Amniotic epithelial cell (primary cell): ENCODE measurements at places on chromosomes 4 and X.

GRCh38 chr4:159227378-159227777 lies 124.5 kb downstream of the RAPGEF2 start:
- DNase-seq = peak; percentile 42

GRCh38 chrX:118216509-118216908 lies 99.9 kb upstream of the KLHL13 start:
- no peak for DNase-seq

DNA sequence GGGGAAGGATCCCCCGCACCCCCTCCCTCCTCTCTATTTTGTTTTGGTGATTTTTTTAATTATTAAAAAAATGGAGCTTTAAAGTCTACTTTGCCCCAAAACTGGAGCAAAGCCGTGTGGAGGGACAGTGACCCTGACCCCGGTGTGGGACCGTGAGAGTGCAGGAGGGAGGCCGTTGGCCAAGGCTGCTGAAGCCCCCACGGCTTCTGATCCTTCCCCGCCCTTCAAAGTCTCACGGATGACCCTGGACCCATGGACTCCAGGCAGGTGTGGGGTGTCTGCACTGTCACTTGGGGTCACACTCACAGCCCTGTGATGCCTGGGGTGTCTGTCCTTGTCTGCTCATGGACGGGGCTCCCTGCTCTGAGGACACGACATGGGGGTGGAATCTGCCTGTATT lies 133.3 kb downstream of the CPZ start:
- DNase-seq = no peak

DNA sequence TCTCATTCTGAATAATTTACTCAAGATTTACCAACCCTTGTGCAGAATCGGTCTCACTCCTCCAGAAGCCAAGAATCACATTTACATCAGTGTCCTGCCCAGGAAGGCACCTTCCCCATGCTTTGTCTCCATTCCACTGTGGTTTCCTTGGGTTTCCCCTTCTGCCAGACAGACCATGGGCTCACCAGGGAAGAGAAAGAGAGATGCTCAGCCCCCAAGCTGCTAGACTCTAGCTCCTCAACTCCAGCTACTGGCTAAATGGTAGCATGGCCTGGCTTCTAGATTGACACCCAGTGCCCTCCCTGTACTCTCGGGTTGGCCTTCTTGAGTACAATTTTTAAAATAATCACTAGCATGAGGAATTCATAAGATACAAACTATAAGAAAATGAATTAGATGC lies 12.9 kb downstream of the TLR10 start:
- DNase-seq = no peak

- no peak for DNase-seq
Measured at GRCh38 chr4:168037676-168038075, 54.7 kb upstream of the ANXA10 start.

DNA sequence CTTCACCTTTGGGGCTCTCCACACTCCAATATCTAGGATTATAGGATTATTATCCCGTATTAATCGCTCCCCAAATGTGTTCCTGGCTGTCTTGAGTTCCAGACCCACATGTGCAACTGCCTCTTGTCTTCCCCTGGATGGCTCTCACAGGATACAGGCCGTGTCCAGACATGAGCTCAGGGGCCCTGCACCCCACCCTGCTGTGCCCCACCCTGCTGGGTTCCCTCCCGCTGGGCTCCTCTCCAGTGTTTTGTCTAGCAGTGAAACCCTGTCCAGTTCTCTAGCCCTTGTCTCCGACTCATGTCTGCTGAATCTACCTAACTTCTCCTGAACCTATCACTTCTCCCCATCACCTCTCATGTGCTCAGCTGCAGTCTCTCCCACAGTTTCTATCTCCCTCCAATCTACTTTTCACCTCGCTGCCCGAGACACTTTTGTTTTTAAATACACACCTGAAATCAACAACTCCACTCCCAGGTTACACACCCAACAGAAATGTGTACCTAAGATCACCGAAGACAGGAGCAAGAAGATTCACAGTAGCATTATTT lies 2.0 kb downstream of the RNF212 start:
- DNase-seq = no peak

DNA sequence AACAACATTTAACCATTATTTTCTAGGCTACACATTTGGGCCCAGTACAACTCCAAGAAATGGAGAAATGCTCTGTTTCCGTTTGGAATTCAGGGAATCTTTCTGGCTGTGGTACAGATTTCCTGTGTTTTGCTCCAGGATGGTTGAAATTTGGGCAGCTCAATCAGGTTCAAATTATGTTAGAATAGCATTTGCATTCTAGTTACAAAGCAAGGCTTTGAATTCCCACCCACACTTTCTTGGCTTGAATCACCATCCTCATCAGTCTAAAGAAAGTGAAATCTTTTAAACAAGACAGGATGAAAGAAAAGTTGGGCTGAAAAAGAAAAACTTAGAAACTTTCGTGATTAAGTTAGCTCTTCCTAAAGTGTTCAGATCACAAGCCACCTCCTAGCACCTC lies 98.1 kb upstream of the VCX3B start:
- no peak for DNase-seq

DNA sequence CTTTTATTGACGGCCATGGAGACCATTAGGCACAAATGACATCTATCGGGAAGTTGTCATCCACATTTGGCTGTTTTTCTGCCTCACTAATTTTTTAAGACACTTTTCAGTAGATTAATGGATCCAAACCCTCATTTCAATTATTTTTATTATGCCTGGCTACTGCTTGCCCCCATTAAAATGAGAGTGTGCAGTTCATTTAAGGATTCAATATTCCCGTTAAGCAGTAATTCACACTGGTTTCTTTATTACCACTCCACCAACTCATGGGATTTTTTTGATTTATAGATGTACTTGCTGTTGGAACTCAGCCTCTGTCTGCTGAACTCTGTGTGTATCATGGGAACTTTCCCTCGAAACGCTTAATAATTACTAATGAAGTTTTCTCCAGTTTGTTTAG lies 291.8 kb upstream of the PRKX start:
- no peak for DNase-seq

DNA sequence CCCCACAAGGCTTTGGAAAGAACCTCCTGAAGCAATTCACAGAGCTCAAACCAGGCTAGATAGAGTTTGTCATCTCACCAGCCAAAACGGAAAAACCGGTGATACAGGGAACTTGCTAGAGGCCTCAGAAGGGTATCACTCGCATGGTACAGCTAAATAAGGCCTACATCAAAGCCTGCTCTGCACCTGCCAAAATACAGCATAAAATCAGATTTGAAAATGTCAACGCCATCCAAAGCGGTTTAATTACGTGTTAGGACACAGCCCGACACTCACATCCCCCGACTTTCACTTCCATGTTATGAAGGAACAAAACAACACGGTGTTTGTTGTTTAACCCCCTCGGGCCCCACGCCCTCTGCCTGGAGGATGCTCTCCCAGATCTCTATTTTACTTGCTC lies 65.0 kb downstream of the MAPK10 start:
- DNase-seq = no peak

DNA sequence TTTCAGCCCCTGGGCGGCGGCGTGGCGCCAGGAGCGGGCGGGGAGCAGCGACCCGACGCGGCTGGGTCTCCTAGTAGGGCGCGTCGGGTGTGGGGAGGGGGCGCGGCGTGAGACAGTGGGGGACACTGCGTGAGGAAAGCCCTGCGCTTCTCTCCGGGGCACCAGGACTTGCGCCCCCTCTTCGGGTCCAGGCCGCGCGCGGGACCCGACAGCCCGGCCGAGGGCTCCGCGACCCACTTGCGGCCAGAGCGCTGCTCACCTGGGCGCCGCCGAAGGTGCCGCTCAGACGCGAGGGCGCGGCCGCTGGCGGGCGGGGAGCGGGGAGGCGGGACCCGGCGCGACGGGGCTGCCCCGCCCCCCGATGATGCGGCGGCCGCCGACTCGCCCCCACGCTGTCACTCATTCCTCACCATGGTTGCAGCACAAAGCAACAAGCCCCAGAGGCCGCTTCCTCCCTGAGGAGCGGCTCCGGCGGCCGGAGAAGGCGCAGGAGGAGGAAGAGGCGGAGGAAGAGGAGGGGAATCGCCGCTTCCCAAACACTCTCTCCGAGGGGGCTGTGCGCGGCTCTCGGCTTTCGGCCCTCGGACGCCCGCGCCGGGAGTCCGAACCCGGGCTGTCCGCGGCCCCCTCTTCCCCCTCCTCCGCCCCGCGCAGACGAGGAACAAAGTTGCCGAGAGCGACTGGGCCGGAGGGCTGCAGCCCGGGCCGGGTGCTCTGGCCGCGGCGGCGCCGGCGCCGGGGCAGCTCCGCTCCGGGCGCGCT lies at the start of gene RAPGEF2:
Gene RAPGEF2 (plus strand): TSS at position 458 of the 762 bp plus-strand sequence. CDS start 1,084 bp downstream, outside the sequence.
- peak; percentile 90 for DNase-seq

DNA sequence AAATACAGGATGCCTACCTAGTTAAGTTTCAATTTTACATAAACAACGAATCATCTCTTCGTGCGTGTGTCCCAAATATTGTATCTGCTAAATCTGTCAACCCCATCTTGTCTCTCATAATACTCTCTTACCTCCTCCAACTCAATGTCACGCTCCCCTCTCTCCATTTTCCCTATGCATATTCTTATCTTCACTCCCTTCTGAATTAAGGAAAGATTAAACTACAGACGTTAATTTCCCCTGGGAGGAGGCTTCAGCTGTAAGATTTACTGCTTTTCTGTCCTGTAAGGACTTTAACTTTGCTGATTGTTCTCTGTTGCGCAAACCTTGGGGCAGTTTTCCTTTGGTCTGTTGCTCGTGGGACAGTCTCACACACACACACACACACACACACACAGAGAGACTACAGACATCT lies 455 bp upstream of the ABCB7 start:
- DNase-seq = peak; percentile 24

DNA sequence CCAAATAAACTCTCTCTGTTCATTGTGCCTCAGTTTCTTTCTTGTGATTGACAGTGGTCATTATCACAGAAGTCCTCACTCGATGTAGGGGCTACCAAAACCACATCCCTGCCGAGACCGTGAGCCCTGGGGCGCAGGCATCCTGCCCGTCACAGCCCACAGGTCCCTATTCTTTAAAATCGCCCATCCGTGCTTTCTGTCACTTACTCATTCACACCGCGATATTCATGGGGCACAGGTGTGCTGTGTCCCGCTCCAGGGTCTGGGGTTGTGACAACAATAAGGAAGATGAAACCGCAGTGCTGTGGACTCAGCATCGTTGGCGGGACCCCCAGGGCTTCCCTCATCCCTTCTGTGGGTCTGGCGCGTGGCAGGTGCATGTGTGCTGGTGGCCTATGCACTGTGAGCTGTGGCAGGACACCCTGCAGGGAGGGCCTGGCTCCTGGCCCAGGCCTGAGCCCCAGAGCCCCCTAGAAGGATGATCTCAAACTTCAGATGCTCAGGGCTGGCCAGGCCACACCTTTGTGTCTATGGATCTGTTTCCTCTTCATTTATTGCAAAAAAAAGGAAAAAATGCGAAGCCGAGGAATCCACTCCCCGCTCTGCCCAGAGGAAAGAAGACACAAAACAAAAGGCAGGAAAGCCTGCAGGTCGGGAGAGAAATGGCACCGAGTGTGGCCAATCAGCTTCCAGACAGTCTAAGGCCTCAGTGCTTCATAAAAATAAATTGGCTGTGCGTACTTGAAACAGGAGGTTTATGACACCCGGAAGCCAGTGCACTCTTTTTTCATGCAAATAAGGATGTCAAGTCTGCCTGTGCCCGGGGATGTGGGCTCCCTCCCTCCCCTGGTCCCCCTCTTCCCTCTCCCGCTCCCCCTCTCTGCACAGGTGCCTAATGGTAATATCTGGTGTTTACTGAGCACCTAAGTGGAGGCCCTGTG lies 109.5 kb upstream of the ADRA2C start:
- no peak for DNase-seq

GRCh38 chrX:73215246-73215645 lies 595 bp upstream of the NAP1L2 start:
- no peak for DNase-seq

- DNase-seq = peak; percentile 33
Measured at GRCh38 chr4:127781300-127782024, 660 bp upstream of the HSPA4L start.

DNA sequence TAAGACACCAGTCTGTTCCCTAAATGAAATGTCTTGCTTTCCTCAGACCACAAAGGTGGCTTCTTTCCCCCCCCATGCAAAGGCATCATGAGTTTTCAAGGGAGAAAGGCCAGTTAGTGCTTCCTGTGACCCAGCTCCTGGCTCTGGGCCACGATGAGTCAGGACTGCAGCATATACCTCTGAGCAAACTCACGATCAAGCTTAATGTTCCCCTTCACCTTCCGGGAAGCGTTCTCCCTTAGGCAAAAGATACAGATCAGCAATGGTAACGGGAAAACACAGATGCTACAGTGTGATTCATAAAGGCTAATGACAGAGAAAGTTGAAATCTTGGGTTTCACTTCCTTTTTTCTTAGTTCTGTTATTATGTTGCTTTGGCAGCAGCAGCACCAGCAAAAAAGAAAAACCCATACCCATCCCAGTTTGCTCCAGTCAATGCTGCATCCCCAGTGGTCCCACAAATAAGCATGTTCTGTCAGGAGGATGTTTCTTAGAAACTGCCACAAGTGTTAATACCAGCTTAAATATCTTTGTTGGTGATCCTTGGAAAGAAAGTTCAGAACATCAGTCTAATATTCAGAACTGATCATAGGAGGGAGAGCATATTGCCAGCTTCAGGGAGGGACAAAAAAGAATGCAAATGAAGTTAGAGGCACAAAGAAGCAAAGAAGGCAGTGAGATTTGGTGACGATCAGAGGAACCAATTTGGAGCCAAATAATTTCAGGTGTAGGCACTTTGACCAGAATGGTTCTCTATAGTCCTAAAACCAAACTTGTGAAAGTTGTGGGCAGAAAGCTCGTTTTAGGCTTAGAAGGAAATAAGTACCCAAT lies 41.2 kb downstream of the LONRF3 start:
- peak; percentile 73 for DNase-seq

DNA sequence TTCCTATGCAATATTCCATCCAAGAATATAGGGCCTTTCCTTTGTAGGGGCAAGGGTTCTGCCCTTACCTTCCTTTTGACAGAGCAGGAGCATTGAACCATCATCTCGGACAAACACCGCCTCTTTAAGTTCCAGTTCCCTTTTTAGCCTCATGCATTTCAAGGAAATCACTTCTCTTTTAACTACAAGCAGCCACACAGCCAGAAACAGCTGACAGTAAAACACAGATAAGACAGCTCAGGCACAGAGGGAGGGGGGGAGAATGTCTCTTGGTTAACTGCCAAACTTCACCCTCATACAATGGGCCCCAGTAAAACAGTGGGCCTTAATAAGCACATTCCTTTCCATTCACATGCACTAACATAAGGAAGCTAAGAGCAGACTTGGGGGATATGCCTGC lies 648.3 kb downstream of the GABRG1 start:
- DNase-seq = no peak

DNA sequence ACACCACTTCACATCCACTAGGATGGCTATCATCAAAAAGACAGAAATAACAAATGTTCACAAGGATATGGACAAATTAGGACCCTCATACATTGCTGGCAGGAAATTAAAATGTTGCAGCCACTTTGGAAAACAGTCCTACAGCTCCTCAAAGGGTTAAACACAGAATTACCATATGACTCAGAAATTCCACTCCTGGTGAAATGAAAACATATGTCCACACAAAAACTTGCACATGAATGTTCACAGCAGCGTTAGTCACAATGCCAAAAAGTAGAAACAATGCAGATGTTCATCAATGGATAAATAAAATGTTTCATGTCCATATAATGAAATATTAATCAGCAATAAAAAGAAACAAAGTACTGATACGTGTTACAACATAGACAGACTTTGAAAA lies 15.1 kb downstream of the S100G start:
- DNase-seq = peak; percentile 43
